ENCODE measurements at places on chromosomes 13 and 19.

GRCh38 chr13:22091971-22092300 is 421.1 kb downstream of the FGF9 start:
- no peak for DNase-seq

- no peak for DNase-seq
Measured at GRCh38 chr19:3504735-3505134, 1.4 kb upstream of the FZR1 start.

DNA sequence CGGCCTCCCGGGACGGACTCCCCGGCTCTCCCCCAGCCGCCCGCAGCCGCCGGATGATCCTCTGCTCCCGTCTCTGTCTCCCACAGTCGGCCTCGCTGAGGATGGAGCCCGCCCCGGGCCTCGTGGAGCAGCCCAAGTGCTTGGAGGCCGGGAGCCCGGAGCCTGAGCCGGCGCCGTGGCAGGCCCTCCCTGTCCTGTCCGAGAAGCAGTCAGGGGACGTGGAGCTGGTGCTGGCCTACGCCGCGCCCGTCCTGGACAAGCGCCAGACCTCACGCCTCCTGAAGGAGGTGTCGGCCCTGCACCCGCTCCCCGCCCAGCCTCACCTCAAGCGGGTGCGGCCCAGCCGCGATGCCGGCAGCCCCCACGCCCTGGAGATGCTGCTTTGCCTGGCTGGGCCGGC is 6.8 kb downstream of the ADAT3 start:
- DNase-seq = no peak

DNA sequence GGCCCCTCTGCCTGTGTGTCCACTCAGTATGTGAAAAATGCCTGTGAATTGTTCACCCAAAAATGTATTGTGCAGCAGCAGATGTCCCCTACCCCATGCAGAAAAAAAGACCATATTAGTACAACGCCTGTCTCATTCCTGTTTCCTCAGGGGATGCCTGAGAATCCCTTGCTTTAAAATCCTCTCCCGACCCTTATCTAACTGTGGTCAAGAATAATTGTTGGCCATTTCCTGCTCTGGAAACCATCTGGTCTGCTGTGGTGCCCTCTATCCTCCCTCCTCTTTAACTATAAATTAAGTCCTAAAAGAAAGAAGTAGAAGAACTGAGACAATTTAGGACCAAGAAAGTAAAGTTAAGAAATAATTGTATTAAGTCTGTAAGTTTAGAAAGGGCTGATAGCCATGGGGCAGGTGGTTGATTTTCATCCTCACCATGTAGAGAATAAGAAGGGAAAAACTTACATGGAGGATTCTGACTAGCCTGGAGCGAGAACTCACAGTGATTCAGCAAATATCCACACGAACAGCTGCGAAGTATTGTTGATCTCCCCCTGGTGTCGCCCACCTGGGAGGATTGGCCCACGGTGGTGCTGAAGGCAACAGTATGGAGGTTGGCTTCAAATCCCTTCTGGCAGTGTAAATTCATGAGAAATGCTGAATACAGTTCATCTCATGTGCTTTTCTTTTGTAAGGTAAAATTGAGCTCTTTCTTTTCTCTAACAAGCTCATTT is 85.6 kb downstream of the COL4A2 start:
- no peak for DNase-seq

DNA sequence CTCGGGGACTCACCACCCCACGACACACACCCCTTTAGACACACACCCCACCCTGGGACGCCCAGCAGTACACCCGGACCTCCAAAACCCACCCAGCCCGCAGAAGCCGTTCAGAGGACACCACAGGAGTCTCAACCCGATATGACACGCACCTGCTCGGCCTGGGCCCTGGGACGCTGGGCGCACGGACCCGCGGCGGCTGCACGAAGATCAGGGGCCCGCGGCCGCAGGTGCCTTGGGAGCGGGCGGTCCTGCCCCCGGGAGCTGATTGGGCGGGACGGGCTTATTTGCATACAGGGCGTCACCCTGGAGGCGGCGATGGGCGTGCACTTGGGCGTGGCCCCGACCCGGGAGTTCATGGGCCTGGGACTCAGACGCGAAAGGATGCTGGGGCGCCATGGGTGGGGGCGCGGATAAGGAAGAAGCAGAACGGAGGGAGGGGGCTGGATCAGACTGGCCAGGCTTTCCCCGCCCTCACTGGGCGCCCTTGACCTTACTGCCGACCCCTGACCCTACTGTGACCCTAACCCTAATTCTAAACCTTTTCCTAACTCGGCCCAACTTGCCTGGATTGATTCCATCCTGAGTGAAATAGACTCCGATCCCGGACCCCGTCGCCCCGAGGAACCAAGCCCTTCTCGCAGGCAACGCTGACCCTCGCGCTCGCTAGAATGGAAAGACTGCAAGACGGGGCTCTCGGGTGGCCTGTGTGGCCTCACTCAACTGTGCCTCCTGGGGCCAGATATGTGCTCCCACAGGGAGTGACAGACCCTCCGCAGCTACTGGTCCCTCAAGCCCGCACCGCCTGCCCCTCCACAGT is at the start of gene MEF2B:
MEF2B (minus strand) TSS at position 211 of the 820 bp plus-strand sequence. CDS start 19,528 bp downstream, outside the sequence.
- DNase-seq = peak; percentile 80

DNA sequence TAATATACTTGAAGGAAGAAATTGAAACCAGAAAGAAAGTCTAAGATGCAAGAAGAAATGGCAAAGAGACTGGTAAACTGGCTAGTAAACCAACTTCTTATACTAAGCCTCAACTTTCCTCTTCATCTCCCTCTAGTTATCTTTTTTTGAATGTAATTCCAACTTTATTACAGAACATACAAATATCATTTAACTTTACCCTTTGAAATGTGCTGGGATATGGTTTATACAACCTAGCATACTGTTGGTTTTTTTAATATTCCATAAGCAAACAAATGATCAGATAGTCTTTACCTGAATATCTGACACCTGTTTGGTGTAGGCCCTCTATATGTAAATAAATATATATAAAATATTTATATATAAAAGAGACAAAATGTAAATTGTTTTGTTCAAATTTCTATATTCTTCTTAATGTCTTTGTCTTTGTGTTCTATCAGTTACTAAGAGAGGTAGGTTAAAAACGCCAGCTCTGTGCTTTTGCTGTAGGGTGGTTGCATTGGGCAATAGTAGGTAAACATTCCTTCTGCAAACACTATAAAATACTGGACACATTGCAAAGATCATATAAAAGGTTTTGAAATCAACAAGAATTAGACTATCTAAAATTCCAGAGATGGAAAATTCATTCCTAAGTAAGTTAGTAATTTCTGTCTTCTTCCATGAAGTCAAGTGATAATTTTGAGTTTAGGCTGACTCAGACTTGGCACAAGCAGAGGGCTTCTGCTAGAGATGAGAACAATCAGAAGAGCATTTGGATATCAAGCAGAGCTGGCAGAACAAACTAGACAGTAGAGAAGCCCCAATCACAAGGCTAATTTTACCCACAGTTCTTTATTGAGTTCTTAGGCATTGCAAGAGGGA is 383.3 kb downstream of the RFC3 start:
- DNase-seq = no peak

GRCh38 chr13:111206148-111206547 is 91.0 kb downstream of the ARHGEF7 start:
- no peak for DNase-seq

All from left forelimb (tissue), 1 donor.